ENCODE measurements at places on chromosomes 11 and 22.

DNA sequence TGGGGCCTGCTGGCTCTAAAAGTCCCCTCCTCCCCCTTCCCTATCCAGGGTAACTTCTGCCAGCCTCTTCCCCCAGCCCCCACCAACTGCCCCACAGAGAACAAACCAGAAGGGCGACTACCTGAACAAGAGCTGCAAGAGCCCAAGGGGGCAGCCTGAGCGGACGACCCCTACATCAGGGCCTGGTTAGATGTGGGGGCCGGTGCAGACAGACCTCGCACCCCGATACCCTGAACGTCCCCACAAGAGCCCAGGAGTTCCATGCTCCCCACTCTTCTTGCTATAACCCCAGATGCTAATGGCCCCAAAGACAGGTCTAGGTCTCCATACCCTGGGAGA is 20.7 kb downstream of the SUN2 start:
- DNase-seq = no peak

- no peak for DNase-seq
These were observed 11.7 kb downstream of the SEC14L2 start for GRCh38 chr22:30408388-30409102.

DNA sequence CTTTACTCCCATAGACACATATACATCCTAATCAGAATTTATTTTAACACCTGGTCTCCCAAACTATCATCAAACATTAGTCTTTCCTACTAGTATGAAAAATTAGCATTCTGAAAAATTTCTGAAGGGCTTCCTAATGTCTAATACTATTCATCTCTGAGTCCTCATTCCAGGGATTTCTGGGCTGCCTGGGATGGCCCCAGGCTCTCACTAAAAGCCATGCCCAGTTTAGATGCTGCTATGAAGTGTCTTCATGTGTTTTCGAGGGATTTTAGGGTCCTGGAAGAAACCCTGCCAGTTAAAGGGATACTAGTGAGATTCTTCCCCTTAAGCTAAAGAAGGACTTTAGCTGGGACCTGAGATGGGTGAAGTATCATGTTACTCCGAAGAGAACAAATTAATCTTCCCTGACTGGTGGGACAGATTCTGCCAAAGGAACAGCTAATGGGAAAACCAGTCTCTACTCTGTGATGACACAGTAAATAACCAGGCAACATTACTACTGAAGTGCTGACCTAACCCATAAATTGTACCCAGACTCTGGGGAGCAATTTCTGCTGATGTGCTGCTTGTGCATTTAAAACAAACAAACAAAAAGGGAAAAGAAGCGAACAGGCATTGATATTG is 342.6 kb downstream of the SOX6 start:
- no peak for DNase-seq

DNA sequence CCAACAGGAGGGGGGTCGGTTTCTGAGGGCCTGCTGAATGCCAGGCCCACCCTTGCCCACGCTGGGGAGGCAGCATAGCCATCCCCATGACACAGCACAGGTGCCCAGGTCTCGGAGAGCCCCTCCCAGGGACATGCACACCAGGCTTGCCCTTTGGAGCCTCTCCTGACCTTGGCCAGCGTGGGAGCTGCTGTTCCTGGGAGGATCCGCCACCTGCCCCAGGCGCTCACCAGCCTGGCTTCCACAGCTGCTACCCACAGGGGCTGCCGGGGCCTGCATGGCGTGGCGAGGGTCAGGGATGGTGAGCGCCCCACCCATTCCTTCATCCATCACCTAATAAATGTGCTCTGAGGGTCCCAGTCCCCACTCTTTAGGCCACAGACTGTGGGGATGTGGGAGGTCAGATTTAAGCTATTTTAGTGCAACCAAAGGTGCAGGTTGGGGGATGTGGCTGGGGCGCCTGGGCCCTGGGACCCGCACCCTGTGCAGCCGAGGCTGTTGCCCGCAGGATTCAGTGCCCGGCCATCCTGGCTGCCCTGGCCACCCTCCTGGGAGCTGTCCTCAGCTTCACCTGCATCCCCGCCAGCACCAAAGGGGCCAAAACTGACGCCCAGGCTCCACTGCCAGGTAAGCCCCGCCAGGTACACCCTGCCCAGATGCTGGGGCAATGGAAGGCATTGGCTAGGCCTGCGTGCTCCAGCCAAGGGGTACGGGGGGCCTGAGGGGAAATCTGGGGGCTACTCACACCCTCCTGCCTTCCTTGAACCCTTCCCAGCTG is 12.9 kb downstream of the PHLDA2 start:
- no peak for DNase-seq

GRCh38 chr11:119793335-119793984 is 64.5 kb upstream of the NECTIN1 start:
- no peak for DNase-seq

DNA sequence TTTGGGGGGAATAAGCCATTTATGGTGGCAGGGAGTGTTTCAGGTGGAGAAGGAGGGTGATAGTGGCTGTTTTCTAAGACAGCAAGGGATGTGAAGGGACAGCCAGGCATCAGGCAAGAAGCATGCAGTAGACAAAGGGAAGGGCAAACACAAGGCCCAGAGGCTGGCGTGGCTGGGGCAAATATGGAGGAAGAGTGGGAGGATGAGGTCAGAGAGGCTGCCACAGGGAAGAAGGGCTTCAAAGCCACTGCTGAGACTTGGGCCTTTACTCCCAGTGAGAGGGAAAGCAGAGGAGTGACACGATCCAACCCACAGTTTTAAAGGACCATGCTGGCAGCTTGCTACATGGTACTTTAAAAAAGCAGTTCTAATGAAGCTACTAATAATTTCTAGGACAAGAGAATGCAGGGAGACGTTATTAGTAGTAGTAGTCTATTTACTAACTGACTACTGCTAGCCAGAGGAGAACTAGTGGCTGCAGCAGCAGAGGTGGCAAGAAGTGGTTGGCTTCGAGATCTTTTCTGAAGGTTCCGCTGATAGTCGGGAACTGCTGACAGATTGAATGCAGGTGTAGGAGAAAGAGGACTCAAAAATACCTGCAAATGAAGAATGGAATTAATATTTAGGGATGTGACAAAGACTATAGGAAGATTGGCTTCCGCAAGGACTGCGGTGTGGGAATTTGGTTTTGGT is 13.7 kb downstream of the KMT5B start:
- no peak for DNase-seq

DNA sequence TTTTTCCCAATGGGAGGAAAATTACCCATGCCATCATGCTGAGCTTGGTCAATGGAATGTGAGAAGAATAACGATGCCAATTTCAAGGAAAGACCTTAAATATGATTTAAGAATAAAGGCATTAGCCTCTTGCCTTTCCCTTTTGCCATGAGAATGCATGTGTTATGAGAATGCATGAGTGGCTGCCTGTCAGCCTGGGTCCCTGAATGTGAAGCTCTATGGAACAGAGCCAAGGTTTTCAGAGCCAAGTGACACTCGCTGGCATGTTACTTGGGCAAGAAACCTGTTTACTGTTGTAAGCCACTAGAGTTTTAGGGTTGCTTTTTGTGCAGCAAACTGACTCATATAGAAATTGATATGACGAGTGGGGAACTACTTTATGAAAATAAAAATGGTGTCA is 75.7 kb downstream of the JRKL start:
- no peak for DNase-seq

GRCh38 chr11:16326679-16327297 is 29.6 kb downstream of the SOX6 start:
- peak; percentile 19 for DNase-seq

- DNase-seq = no peak
These were observed 20.1 kb downstream of the TSPAN18 start for GRCh38 chr11:44746894-44747293.
